ENCODE measurements at places on chromosomes 7 and 10.
A peak's percentile ranks its signal among the peaks of the same experiment; 100 is the strongest.

DNA sequence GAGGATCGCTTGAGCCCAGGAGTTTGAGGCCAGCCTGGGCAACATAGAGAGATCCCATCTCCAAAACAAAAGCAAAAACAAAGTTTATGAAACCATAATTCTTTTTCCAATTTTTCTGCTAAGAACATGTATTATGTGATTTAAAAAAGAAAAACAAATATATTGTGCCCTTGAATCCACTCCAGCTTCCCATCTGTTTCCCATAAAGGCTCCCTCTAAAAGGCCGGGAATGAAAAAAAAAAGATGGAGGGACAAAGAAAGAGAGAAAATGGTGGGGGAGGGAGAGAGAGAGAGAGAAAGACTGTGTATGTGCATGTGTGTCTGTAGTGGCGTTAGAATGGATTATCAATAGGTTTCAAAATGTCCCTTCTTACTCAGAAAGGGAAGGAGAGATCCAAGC is 20.5 kb upstream of the GSDME start:
- DNase-seq = no peak

DNA sequence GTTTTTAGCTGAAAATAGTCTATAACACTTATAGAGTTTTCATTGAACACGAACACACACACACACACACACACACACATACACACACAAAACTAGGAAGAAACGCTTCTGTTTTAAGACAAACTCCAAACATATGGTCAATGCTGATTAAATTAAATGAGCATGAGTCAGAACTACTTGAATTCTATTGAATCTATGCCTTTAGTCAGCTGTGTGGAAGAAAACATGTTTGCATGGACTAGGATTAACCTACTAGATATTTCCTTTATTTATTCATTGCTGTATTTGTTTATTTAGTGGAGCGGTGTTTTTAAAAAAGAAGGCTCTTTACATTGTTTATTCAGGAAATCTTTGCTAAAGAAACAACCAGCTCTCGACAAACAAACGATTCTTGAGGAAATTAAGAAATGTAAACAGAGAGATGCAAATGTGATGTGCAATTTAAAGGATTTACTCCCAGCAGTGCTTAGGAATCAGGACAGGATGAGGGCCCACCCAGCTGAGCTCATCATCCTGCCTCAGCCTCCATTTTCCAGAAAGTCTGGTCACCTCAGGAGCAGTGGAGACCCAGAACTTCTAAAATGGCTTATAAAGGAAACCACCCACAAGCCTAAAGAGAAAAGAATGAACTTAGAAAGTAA is 83.2 kb downstream of the PDE1C start:
- no peak for DNase-seq

DNA sequence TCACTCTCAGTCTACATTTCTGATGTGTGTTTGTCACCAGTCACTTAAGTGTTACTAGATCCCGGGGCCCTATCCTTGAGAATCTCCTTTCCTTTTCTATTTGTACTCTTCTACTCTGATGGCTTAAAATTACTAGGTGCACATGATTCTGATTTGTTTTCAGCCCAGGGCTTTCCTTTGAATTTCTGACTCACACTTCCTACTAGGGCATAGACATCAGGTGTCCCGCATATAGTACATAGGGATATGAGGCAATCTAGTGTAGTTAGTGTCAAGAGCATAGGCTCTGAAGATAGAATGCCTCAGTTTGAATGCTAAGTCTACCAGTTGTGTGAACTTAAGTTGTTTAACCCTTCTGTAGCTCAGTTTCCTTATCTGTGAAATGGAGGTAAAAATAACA is 49.4 kb upstream of the LRRN3 start:
- no peak for DNase-seq

- no peak for DNase-seq
Measured at GRCh38 chr7:157294773-157295172, 42.0 kb upstream of the DNAJB6 start.

DNA sequence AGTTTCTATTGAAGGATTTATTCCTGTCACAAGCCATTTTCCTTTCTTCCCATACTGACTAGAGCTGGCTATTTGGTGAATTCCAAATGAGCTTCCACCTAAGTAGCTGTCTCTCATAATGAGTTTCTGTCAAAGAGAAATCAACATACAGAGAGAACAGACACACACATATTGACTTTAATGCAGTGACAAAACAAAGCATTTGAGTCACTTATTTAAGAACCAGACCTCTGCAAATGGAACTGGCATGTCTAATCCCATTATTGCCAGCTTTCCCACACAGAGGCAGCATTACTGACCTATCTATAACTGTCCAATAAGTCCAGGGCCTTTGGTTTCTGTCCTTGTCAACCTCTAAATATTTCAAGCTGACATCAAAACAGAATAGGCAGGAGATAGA is 179.3 kb upstream of the CSTF2T start:
- no peak for DNase-seq

- no peak for DNase-seq
Measured at GRCh38 chr10:108454224-108454623, 1289.7 kb upstream of the SORCS1 start.

DNA sequence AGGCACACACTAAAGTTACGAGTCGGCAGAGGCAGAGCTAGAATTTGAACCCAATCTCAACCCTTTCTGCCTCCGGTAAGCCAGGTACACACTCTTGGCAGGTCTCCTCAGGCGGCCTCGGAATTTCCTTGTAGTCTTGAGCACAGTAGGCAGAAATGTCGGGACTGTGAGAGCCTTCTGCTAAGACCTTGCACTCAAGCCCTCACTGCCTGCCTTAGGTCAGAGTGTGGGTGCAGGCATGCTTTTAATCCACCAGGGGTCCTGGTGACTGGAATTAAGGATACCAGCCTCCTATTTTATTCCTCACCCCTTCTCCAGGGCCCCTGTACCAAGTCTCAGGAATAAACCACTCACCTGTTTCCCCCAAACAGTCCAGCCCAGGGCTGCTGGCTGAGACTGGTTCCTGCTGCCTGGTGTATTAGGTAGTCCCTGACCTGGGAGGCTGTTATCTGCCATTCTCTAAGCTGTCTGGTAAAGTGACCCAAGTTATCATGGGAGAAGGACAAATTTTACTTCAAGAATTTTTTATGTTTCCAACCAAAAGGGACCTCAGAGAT is 855 bp downstream of the ATP6V1F start:
- peak; percentile 42 for DNase-seq

- DNase-seq = no peak
Measured at GRCh38 chr7:106774213-106774767, 90.8 kb upstream of the PIK3CG start.

- no peak for DNase-seq
Measured at GRCh38 chr10:12511651-12512050, 162.3 kb downstream of the CAMK1D start.

GRCh38 chr7:89500084-89500483 is 654.2 kb upstream of the STEAP1 start:
- DNase-seq = no peak

DNA sequence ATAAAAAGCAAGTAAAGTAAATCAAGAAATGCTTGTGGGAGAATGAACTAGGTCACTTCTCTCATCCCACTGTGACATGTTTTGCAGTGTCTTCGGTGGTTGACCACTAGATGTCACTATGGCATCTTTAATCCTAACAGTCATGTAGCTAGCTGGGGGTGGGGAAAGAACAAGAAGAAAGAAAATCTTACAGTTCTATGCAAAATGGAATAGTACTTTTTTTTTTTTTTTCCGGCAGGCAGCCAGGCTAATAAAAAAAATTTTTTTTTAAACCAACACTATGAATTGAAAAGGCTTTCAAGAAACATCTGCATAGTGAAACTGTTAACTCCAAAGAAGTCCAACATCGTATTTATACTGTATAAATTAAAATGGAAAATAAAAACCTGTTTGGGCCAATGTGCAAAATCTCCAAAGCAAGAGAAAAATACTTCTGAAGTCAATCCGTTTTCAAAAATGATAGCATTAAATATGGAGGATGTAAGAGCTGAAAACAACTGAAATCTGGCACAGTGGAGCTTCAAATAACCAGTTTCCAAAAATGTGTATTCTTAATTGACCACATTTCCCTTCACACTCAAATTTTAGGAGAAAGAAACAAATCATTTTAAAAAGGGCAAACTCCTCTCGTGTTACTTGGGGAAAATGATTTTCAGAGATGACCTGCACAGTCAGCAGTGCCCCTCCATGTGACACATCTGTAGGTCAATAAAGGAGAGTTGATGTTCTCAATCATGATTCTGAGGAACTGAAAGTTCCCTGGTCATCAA is 38.5 kb downstream of the CDK1 start:
- peak; percentile 31 for DNase-seq

DNA sequence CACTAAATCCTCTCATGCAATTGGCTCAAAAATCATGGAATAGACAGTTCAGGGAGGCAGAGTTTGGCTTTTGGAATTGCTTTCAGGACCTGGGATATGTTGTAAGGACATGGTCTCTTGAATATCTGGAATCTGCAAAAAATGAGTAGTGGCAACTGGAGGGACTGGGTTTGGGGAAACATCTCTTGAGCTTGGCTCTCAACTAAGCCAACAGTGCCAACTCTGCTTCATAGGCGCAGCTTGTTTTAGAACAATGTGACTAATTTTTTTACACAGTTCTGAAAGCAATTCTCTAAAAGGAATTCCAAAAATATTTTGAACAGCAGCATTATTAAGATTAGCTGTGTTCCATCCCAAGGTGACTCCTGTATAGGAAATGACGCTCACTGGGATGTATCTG is 121.5 kb upstream of the DPP6 start:
- no peak for DNase-seq

GRCh38 chr7:23938937-23939552 is 229.0 kb downstream of the STK31 start:
- no peak for DNase-seq

Data from CD4-positive, alpha-beta T cell treated with Interleukin-1 beta for 1 hour (primary cell).